ENCODE measurements at places on chromosomes 7 and 10.

DNA sequence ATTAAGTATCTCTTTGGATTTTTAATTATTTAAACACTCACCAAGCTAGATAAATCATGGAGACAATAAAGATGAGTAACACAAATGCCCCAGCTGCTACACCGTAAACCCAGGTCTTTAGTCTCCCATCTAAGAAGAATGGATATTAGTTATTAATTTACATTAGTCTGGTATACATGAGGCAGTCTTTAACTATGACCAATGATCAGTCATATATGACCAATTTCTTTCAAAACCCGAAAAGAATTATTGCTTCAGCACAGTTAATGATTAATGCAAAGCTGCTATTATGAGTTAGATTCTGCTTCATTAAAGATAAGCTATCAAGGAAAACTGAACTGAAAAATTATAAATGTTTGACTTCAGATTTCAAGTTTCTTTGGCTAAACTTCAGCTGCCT, 402.9 kb downstream of the PHF14 start:
- H3K4me3 ChIP-seq: no peak overlapping the region
- no peaks in the 10 kb centered on the region for H3K4me1 ChIP-seq
- H3K27ac ChIP-seq: no peak overlapping the region
- no peak for DNase-seq
- H3K36me3 ChIP-seq: no peaks in the 10 kb centered on the region
- H3K27me3 ChIP-seq: no peaks in the 10 kb centered on the region

DNA sequence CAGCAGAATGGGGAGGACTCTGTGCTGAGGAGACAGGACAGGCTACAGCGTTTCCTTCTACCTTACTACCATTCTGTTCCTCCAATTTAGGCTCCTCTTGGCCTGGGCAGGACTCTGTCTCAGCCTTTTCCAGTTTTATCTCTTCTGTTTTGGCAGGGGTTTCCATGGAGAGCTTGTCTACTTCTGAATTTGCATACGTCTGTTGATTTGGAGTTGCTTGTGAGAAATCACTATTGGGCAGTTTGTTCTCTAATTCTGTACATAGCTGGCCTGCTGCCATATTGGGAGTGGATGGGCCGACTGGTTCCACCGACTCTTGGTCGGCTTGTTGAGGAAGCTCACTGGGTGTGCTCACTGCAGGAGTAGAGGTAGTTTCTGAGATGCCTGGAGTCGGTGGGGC, 136.8 kb downstream of the GALNT11 start:
- DNase-seq: no peak
- H3K27ac ChIP-seq: no peak overlapping the region
- H3K4me1 ChIP-seq: no peaks in the 10 kb centered on the region
- H3K27me3 ChIP-seq: no peaks in the 10 kb centered on the region
- H3K36me3 ChIP-seq: peaks cover 95% of the 10 kb centered on the region
- no peak overlapping the region for H3K4me3 ChIP-seq

DNA sequence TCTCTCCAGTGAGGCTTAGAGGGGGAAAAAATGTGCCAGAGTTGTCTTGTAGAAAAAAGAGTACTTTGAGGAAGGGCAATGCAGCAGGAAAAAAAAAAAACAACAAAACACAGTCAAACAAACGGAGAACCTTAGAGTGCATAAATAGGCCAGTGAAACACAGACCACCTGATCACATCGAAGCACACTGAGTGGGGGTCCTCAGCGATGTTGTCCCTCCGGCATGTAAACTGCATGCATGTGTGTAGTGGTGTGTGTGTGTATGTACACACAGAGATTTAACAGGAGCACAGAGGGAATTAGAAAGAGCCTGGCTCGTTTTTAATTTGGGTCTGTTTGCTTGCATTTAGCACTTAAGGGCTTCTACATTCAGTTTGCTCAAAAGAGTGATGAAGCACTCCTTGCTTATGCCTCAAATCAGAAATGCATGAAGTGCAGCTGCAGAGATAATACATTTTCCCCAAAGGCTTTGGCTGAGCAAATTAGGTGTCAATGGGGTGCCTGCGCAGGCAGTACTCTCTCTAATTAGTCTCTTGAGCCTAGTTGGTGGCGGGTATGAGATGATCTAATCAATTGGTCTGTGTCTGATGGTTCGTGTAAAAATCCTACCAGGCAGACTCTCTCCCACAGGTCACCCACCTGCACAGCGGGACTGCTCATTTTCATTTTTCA, 62.7 kb upstream of the FZD1 start:
- H3K36me3 ChIP-seq: no peaks in the 10 kb centered on the region
- DNase-seq: no peak
- H3K27ac ChIP-seq: no peak overlapping the region
- H3K4me3 ChIP-seq: no peak overlapping the region
- H3K27me3 ChIP-seq: no peaks in the 10 kb centered on the region
- no peaks in the 10 kb centered on the region for H3K4me1 ChIP-seq

DNA sequence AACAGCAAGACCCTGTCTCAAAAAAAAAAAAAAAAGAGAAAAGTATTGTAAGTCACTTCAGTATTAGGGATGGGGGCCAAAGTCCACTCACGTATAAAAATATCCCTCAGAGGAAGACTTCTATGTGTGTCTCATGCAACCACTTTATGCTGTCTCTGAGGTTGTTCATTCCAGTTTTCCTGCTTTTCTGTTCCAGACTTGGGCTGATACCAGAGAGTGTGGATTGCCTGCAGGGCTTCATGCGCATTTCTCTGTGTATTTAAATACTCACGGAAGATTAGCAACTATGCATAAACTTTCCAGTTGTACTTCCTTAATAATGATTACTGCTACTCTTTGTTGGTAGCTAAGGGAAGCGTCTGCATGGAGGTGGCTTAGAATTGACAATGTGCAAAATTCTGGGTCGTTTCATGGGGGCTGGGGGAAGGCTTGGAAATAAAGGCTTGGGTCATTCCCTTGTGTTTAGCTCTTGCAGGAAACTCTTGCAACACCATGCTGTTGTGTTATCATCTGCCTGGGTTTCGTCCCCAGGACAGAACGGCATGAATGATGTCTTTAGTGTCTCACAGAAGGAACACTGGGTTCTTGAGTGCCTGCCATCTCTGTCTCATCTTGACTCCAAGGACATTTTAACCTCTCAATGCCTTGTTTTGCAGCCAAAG, 54.1 kb downstream of the KIAA1217 start:
- no peak for DNase-seq
- H3K4me1 ChIP-seq: no peaks in the 10 kb centered on the region
- H3K27ac ChIP-seq: no peak overlapping the region
- no peaks in the 10 kb centered on the region for H3K27me3 ChIP-seq
- H3K4me3 ChIP-seq: no peak overlapping the region

Data from upper lobe of left lung (tissue), 6 donors.